Ecto neural progenitor cell (in vitro differentiated cells): ENCODE measurements at places on chromosomes 7 and 10.

DNA sequence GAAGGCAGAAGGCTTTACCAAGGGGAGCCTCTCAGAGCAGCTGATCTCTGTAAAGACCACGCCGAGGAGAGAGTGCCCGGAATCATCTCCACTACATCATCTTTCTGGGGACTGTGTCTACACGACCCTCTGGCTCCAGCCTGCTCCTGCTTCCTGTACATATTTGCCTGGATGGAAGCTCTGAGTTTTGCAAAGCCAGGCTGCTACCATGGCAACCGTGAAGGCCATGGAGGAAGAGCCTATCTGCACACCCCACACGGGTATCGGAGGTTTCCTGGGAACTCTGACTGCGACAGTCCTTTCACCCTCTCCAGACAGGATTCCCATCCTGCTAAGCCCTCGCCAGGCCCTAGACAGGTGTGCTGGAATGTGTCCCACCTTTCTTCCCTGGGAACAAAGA is 83.4 kb upstream of the TNRC18 start:
- DNase-seq: peak; percentile 39

GRCh38 chr7:134619627-134620331 is 26.9 kb upstream of the BPGM start:
- no peak for DNase-seq

DNA sequence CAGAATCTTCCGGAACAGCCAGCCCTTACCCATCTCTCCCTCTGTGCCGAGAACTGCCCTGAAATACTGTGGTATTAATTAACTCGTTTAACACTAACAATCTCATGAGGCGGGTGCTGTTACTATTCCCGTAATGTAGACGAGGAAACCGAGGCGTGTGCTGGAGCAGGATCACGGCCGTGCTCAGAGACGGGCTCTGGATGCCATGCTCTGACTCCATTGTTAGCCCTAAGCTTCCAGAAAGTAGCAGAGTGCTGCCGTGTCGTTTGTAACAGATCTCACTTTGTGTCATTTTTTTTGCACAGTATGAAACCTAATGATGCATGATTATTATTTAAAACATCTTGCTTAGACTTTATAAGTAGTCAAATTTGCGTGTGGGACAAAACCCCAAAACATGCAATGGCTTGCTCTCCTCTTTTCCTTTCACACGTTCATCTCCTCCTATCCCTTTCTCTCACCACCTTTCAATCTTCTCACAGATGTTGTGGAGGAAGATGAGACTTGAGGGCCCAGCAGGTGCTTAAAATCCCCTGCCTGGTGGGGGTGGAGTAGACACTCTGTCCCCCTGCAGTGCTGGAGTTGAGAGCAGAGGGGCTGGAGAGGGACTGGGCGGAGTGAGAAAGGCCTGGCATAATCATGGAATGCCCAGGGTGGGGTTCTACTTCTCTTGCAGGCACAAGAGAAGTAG is 482 bp upstream of the ACTR3C start:
- no peak for DNase-seq

- DNase-seq: no peak
Observed at GRCh38 chr10:132570771-132571649, 33.4 kb downstream of the INPP5A start.

GRCh38 chr10:127279334-127279774 is 83.0 kb upstream of the INSYN2A start:
- DNase-seq: no peak

DNA sequence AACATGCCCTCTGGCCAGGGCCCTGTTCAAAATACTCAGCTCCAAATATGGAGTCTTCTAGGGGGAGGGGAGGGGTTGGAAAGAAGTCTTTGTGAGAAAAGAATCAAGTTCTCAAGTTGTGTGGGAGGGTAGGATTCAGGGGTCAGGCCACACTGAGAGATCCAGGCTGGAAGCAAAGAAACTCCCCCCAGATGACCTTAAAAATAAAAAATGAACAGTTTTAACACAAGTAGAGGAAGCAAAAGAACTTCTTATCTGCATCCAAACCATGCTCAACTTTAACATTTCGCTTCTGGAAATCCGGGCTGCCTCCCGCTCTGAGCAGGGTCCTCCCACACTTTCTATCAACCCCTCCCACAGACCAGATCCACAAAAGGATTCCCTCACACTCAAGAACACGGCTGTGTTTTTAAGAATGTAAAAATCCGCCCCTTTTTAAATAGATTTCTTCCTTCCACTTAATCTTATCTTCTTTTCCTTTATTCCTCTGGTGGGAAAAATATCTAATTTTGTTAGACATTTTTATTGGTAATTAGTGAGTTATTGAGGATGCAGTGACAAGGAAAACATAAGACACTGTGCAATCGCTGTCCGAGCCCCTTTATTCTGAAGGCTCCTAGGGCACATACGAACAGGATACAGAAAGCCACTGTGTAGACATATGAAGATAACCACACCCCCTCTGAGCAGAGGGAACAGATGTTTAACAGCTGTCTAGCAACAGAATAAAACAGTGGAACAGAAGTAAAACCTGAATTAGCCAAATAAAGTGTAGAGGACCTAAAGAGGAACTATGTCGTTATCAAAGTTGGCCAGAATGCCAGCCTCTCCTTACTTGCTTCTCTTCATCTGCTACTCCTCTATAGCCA is 43.8 kb downstream of the CYTH3 start:
- no peak for DNase-seq

DNA sequence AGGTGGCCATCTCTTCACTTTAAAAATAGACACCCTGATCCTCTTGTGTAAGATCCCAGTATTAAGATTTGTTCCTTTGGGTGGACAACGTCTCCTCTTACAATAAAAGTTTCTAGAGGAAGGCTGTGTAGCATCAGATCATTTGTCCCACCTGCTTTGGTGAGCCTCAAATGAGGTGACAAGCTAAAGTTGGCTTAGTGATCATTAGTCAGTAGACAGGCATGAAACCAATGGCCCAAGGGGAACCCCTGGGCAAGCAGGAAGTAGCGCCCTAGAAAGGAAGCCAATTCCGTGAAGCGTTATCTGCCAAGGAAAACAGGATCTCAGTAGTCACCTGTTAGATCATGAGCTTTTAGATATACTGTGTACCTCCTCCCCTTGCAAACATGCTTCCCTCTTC is 66.8 kb downstream of the PCGF5 start:
- no peak for DNase-seq

- DNase-seq: peak; percentile 93
Observed at GRCh38 chr10:51074238-51075028, at the start of gene PRKG1. Gene PRKG1 (plus strand): TSS chr10:51074487.

DNA sequence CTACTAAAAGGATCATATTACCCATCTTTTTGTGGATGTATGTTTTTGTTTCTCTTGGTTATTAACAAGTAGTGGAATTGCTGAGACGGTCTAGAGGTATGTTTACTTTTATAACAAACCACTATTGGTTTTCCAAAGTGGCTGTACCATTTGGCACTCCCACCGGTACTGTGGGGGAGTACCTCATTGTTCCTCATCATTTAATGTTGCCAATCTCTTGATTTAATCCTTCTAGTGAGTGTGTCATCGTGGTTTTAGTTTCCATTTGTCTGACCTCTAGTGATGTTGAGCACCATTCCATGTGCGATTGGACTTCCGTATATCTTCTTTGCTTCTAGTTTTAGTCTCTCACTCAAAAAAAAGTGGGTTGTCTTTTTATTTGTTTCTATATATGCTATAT is 50.4 kb downstream of the RBM33 start:
- DNase-seq: no peak

DNA sequence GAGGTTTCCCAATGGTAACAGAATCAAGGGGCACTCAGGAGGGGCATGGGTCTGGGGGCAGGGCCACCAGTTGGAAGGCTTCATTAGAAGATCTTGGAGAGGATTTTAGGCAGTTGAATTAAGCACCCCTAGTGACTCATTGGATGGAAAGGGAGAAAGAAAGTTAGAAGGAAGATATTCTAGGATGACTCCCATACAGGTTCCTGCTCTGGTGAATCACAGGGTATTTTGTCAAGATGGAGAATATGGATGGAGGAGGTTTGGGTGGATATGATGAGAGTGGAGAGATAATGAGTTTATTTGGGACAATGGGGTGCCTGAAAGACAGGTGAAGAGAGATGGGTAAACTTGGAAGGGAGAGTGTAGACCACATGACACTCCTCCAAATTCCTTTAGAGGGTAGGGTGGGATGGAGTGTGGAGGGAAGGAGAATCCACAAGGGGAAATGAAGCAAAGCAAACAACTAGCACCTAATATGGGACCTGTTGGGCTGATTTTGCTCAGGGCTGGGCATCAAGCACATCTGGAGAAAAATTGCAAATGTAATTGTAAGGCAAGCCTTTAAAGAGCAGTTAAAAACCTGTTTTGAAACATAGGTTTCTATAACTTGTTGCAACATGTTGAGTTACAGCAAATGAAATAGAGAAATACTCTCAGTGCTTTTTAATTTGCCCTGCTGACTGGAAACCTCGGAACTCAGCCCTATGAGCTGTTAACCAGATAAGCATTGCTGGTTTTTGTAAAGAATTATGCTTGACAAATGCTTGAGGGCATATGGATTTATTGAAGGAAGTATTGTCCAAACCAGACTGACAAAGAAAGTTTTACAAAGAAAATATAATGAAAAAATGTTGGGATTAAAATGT is 2.9 kb upstream of the ENTPD7 start:
- no peak for DNase-seq

GRCh38 chr10:44395396-44395795 is 10.5 kb upstream of the CXCL12 start:
- peak; percentile 33 for DNase-seq
